ENCODE measurements at places on chromosomes 5 and 9. TPM values are rescaled to one million over a fixed set of nuclear protein-coding genes. Genes with fewer than 3 reads are reported as not detected.

SLCO6A1 gene
- not detected for total RNA-seq

LVRN gene
- 0.92 TPM for total RNA-seq

HTR4 gene
- total RNA-seq, result 7.8 TPM

PCDHA3 gene
- 0.68 TPM for total RNA-seq

CCDC192 gene
- total RNA-seq, result not detected

GPR150 gene
- total RNA-seq, result not detected

CDKN2B-AS1 gene
- not detected for total RNA-seq

ALAD gene
- total RNA-seq, result 23.0 TPM

SREK1 gene
- 150 TPM for total RNA-seq
